Lung (tissue), 17 donors: ENCODE measurements at places on chromosomes 2 and 18. TPM values are rescaled to one million over a fixed set of nuclear protein-coding genes. Genes with fewer than 3 reads are reported as not detected.

The GCG gene
- 0.14 TPM for polyA plus RNA-seq

DNA sequence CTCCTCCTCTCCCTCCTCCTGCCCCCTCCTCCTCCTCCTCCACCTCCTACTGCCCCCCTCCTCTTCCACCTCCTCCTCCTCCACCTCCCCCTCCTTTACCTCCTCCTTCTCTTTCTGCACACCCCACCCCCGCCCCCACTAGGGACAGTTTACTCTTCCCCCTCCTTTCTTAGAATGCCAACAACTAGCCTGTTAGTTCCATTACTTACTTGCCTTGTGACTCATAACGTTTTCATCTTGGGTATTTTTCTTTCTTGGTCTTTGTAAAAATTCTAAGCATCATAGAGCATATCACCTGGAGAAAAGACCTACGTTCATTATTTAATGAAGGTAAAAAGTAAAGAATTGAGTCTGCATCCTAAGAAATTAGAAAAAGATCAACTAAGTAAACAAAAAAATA is 165.3 kb downstream of the NEDD4L start:
- no peak for DNase-seq

GRCh38 chr2:217393585-217394032 is 533.7 kb upstream of the TNP1 start:
- peak; percentile 90 for DNase-seq

DNA sequence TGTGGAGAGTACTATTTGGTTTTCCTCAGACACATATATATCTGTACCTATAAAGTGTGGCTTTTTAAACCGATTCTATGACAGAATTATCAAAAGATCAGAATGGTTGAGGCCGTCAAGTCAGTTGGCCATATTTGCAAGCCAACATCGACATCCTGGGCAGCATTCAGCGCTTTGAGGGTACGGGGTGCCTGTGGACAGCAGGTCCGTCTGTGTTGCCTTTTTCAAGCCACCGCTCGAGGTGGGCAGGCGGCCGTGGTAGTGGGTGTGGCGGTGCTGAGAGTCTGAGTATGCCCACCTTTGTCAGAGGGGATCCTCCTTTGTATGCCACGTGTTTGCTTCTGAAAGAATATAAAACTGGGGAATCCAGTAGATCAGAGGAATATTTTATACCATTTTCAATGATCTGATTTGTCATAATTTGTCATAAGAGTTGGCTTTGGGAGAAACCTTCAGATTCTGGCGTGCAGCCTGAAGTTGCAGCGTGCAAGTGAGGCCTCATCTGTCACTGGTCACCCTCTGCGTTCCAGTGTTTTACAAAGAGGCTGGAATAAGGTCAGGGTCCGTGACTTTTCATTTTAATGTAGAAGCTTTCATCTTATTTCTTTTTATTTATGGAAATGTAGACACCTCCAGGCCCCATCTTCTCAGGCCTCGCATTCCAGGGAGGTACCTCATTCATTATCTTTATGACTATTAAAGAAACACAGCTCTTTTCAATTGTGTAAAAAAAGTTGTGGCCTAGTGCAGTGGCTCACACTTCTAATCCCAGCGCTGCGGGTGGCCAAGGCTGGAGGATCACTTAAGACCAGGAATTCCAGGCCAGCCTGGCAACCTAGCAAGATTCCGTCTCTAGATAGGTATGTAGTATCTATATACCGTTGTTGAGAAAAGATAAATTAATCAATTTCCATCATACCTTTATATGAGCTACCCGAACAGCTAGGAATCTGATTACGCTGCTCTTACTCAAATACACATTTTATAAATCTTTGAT is 37.8 kb upstream of the RBM44 start:
- no peak for DNase-seq

- no peak for DNase-seq
Measured at GRCh38 chr2:176826356-176826755, 386.2 kb upstream of the HNRNPA3 start.
